CD4-positive, alpha-beta T cell treated with Interleukin-10 for 1 hour (primary cell): ENCODE measurements at places on chromosomes 5 and 9.

DNA sequence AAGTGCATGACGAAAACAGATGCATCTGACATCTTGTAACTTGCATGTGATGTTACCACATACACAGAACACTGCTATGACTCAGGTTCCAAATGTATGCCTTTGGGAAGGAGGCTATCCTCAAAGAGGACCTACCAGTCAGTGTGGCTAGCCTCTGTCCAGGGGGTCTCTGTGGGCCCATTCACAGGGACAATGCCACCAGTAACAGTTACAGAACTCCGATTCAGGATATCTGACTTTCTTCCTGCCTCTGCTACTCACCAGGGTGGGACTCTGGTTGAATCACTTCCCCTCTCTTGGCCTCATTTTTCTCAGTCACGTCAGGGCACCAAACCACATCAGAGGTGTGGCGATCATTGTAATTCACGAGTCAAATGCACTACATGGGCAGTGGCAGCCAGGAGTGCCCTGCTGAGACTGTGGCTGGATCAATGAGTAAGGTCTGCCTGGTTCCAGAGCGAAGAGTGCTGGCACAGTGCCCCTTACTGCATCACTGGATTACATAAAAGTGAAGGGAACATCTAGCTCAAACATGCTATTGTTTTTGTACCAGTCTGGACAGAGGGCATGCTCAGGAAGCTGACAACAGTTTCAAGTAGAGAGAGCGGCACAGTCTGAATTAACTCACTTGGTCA lies 13.2 kb downstream of the ATOX1 start:
- peak; percentile 47 for DNase-seq

GRCh38 chr9:91253488-91253887 lies 108.2 kb downstream of the AUH start:
- DNase-seq, result peak; percentile 47

DNA sequence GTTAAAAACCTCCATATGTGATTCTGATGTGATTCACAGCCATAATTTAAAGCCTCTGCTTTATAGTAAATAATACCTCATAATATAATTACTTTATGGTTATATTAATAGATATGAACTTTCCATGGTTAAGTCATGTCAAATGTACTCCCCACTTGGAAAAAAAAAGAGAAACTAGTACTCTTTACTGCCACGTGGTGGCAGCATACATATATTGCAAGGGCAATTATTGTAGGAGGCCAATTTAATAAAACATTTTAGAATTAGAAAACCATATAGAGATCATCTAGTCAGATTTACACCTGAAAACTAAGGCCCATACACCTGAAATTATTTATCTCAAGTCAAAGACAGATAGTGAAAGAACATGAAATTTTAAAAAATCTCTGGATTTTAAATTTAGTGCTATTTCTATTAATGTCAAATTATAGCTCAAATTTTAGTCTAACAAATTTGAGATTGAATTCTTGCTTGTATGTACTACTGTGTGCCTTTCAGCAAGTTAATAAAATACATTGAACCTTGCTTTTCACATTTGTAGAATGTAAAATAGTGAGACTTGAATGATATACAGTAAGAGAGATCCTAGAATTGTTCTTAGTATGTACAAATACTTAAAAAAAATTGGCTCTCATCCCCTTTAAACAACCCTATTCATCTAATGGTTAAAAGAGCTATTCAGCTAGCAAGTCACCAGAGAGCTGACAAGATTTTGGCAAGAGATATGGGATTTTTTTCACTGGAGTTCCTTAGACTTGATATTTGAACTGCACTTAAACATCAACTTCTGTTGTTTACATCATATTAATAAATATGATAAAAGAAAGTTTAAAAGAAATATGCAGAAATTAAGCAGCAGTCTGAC lies 603.8 kb downstream of the TLE4 start:
- peak; percentile 19 for DNase-seq

DNA sequence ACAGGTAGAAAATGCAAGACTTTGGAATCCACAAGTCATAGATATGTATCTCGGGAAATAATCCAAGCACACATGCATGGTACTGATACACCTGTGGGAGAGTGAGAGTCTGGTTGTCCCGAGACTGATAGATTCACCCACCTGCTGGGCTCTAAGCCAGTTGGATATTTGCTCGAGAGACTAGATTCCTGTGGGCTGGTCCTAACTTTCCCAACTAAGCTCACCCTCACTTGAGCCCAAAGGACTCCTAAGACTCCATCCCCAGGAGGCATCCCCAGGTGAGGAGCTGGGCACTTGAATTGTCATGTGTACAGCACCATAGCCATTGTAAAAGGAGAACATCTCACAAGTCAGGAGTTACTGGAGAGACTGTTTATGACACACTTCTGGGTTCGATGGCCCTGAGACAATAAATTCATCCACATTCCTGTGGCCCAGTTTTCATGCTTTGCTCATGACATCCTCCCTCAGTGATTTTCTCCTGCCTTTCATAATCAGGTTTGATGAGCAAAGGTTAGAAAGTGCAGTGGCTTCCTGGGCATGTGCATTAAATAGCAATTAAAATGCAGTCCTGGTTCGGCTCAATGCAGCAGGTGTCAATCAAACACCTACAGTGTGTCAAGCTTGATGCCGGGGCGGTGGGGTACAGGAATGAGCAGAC lies 18.1 kb downstream of the SLC1A1 start:
- DNase-seq, result no peak

DNA sequence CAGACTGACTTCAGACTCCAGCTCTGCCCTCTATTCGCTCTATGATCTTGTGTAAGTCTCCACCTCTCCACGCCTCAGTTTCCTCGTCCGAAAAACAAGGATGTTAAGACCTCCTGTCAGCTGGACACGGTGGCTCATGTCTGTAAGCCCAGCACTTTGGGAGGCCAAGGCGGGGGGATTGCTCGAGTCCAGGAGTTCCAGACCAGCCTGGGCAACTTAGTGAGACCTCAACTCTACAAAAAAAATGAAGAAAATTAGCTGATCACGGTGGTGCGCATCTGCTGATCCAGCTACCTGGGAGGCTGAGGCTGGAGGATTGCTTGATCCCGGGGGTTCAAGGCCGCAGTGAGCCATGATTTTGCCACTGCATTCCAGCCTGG lies 36.6 kb upstream of the GABRP start:
- DNase-seq, result no peak

DNA sequence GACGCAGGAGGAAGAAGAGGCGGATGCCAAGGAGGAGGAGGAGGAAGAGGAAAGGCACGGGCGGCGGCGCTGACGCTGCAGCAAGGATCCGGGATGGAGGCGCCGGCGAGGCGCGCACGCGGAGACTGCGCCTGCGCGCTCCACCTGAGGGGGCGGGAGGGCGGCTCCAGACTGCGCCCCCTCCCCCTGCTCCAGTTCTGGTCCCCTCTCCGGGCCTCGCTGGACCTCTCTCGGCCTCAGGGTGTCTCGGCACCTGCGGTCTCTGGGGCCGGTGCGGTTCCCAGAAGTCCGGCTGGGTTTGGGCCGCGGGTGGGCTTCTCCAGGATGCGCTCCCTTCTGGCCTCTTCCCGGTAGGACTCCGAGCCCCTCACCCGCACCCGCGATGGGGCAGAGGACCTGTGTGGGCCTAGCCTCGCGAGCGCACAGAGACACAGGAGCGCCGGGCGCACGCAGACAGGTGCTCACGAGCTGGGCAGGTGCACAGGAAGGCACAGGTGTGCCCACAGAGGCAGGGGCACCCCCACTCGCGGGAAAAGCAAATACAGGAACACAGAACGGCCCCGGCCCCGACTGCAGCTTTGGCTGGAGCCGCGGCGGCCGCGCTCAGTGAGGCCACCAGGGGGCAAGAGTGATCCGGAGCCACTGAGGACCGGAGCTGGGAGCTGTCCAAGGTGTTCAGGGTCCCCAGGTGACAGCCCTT lies at the start of gene NPDC1:
NPDC1 (minus strand) TSS at position 90 of the 700 bp plus-strand sequence. CDS start 188 bp downstream, outside the sequence.
- DNase-seq, result peak; percentile 86

GRCh38 chr9:87609486-87609885 lies 111.8 kb downstream of the DAPK1 start:
- DNase-seq, result no peak

GRCh38 chr5:124872615-124873014 lies 126.2 kb upstream of the ZNF608 start:
- DNase-seq, result no peak

DNA sequence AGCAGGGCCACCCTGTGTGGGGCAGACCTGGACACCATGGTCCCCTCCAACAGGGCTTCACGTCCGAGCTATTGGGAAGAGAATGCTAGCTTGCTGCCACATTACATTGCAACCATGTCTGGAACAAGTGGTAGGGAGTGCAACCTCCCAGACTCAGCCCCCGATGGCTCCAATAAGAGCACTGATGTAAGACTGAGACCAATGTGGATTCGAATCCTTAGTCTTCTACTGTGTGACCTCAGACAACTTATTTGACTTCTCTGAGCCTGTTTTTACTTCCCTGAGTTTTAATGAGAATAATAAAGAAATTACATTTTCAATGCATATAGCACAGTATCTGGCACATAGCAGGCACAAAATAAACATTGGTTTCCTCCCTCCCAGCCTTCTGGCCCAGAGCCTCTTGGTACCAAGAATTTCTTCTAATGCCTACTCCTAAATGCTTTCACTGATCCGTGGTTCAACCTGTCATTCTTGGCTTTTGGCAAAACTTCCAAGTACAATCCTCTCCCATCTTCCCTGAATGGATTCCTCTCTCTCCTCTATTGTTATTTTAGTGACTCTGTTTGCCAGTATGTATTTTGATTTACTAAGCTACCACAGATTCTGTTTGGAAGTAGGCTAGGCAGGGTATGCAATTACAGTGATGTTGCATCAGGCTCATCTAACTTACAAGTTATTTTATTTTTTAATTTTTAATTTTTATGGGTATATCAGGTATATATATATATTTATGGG lies 34.6 kb upstream of the COL15A1 start:
- DNase-seq, result no peak

DNA sequence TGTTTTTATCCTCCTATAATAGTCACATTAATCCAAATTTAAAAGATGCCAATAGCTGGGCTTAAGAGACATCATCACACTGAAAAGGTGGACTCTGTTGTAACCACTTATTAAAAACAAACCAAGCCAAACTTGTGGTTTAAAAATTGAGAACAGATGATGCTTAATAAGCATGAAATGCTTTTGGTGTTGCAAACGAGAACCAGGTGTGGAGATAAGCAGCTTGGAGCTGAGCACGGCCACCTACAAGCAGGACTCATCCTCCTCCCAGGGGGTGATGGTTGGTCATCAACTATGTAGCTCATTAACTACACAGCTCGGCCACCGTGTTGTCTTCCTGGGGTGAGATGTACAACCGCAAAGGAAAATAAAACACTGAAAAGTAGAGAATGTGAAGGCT lies 154.4 kb downstream of the NPR3 start:
- DNase-seq, result no peak

DNA sequence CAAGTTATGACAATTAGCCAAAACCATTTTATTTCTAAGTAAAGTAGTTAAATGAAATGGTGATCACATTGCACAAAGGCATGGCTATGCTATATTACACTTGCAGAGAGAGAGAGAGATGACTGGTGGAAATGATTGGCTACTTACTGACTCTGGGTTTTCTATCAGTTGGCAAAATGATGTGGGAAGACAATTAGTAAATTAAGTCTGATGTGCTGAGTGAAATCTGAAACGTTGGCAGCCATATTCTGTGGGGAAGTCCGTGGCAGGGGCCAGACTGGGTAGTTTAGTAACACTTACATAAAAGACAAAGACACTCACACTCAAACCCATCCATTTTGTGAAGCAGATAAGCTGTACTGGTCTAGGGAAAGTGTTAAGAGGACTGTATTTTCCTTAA lies 61.6 kb downstream of the ANXA1 start:
- no peak for DNase-seq

DNA sequence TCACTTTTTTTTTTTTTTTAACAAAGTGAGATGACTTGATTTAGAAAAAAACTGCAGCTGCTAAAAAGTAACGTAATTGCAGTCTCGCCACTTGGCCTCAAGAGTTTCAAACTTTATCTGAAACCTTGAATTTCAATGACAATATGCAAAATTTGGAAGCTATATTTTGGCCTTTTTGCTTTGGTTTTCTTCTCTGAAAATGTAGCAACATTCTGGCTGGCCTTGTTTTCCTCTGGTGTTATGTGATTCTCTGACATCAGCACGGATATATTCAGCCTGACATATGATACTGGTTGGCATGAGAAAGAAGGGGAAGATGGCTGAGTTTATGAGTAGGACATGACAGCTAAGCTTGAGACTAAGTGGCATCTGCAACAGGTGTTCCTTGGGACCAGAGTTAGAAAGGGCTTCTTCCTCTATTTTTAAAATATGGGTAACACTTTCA lies 136.5 kb downstream of the MEF2C start:
- DNase-seq, result no peak

- no peak for DNase-seq
Measured at GRCh38 chr5:83837265-83837907, 116.7 kb upstream of the HAPLN1 start.

DNA sequence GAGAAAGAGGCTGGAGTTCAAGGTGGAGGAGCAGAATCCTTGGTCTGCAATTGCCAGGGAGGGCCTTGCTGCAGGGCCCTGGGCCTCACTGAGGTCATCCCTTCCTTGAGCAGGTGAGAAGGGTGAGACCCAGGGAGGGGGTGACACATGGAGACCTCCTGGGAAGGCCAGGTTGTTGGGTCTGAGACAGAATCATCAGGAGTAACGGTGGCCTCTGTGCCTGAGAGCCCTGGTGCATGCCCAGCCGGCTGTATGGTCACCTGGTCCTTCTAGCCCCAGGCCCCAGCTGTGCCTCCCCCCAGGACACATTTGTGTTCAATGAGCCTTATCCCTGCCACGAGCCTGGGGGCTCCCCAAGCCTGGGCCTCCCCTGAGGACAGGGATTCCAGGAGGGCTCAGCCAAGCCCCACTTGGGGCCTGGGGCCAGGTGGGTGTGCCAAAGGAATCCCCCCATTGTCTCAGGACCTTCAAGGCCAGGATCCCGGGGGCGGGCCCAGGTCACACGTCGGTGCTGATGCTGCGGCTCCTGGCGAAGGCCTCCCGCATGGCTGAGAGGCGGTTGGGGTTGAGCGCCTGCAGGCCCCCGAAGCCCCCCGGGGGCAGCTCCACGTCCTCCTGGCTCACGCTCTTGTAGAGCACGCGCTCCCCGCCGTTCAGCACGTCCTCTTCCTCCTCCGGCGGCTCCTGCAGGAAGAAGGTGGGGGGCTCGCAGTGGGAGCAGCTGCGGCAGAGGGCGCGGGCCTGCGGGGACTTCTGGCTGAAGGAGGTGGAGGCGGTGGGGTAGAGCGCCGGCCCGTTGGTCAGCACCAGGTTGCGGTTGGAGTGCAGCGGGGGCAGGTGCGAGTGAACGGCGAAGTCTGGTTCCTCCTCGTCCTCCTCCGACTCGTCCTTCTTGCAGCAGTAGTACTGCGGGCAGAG lies 30.4 kb downstream of the FAM163B start:
- DNase-seq, result no peak

- no peak for DNase-seq
Measured at GRCh38 chr5:174608631-174609097, 115.7 kb upstream of the MSX2 start.

DNA sequence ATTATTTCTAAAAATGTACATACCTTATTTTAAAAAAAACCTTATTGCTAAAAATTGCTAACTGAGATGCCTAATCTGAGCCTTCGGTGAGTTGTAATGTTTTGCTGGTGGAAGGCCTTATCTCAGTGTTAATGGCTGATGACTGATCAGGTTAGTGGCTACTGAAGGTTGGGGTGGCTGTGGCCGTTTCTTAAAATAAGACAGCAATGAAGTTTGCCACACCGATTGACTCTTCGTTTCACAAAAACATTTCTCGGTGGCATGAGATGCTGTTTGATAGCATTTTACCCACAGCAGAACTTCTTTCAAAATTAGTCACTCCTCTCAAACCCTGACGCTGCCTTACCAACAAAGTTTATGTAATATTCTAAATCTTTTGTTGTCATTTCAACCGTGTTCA lies 14.7 kb downstream of the CENPK start:
- DNase-seq, result no peak
